NCI-H1436 treated with DMSO at 0.1 percent for 48 hours (cell line): ENCODE measurements at places on chromosomes 11 and 22.

GRCh38 chr11:43936076-43936475 is 6.4 kb upstream of the C11orf96 start:
- no peak for DNase-seq

GRCh38 chr11:47950396-47950795 is 30.0 kb upstream of the PTPRJ start:
- no peak for DNase-seq

DNA sequence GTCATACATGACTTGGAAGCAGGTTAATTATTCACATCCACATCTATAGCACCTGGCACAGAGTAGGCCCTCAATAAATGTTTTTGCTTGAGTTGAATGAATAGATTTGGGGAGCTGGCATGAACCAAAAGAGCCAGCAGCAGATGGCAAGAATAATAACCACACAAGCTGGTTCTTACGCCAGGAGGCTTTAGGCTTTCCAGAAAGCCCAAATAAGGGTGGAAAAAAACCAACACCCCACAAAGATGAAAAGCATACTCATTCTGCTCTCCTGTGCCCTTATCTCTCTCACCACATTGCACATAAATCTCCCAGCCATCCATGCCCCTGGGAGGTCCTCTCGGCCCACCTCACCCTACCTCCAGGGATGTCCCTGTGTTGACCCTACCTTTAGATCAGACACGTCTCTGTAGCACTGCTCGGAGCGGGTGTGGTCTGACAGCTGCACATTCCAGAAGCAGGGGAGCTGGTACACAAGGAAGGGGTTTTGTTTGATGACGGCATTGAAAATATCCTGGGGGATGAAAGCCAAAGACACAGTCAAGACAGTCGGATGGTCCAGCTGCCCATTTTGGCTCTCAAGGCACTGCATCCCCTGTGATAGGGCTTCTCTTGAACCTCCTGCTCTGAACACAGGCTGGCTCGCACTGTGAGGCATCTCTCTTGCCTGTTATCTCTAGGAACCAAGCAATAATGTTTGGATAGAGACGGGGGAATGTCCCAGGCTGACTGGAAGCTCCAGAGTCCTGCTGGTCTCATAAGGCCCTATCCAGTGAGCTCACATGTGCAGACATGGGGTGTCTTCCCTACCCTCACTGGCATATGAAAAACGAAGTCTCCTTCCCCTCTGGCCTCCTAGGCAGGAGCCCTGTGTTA is 323.6 kb upstream of the SYN3 start:
- DNase-seq = no peak

- no peak for DNase-seq
Observed at GRCh38 chr11:33722590-33723234, 13.5 kb downstream of the CD59 start.

- no peak for DNase-seq
Observed at GRCh38 chr11:106087815-106088435, 10.5 kb downstream of the AASDHPPT start.

DNA sequence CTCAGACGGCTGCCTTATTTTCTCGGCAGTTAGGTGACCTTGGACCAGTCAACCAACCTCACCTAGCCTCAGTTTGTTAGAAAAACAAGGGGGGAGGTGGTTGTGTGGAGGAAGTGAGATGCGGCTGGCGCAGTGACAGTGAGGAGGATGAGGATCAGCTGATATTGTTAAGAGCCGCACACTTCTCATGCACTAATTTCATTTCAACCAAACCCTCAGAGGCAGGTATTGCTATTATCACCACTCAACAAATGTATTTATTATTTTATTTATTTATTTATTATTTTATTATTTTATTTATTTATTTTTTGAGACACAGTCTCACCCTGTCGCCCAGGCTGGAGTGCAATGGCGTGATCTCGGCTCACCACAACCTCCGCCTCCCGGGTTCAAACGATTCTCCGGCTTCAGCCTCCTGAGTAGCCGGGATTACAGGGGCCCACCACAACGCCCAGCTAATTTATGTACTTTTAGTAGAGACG is 2.1 kb downstream of the LGALS1 start:
- no peak for DNase-seq

DNA sequence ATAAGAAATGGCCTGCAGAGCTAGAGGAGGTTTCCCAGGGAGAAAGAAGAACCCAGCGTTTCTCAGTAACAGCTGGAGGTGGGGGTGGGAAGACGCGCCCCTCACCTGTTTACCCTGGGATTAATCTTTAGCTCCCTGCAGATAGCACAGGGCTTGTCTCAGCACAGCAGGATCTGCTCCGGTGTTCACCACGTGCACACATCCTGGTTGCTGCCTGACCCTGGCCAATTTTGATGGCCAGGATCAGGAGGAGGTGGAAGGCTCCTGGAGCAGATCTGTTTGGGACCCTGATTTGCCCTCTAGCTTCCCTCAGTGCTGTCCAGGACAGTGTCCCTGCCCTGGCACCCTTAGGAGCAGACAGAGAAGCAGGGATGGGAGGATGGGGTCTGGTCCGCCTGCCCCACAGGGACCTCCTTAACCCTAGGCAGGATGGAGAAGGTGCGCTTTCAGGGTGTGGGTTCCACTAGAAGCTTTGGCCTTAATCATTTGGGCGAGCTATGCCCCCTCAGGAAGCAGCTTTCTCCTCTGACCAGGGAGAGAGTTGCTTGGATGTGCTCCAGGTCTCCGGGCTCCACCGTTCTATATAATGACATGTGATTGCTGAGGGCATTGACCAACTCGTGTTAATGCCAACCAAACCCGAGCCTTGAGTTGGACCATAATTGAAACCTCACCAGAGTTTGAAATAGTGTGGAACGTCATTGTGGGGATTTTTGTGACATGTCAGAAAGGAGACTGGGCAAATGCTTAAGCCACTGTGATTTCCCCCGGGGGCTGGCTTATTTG is 19.3 kb downstream of the UPB1 start:
- no peak for DNase-seq

- DNase-seq = no peak
Observed at GRCh38 chr11:80849253-80849652, 1408.4 kb upstream of the TENM4 start.

DNA sequence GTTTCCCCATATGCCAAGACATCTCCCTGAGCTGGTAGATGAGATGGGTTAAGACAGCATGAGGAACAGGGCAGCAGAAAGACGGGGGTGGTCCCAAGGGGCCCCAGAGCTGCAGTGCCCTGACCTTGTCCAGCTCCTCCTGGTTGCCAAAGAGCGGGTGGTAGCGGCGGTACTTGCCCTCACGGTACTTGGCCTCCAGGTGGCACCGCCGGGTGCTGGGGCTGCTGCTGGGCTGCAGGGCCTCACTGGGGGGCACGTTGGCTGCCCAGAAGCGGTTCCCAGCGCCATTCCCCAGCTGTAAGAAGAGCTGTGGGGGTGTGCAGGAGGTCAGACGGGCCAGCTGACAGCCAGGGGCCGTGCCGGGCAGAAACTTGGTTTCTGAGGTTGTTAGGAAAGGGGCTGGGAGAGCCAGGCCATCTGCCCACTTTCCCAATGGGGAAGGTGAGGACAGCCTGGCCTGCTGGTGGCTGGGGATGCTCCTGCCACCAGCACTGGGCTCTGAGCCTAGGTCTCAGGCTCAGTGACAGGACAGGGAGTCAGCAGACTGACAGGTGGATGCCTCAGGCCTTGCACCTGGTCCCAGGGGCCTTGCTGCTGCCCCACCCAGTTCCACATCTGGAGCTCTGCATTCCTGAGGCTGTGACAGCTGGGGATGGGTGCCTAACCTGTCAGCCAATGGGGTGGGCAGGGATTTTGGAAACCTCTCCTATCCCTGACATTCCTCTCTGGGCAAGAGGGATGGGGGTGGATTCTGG is 30.0 kb upstream of the PDE2A start:
- no peak for DNase-seq

- DNase-seq = no peak
Observed at GRCh38 chr22:25362215-25362882, 142.9 kb downstream of the CRYBB2 start.

DNA sequence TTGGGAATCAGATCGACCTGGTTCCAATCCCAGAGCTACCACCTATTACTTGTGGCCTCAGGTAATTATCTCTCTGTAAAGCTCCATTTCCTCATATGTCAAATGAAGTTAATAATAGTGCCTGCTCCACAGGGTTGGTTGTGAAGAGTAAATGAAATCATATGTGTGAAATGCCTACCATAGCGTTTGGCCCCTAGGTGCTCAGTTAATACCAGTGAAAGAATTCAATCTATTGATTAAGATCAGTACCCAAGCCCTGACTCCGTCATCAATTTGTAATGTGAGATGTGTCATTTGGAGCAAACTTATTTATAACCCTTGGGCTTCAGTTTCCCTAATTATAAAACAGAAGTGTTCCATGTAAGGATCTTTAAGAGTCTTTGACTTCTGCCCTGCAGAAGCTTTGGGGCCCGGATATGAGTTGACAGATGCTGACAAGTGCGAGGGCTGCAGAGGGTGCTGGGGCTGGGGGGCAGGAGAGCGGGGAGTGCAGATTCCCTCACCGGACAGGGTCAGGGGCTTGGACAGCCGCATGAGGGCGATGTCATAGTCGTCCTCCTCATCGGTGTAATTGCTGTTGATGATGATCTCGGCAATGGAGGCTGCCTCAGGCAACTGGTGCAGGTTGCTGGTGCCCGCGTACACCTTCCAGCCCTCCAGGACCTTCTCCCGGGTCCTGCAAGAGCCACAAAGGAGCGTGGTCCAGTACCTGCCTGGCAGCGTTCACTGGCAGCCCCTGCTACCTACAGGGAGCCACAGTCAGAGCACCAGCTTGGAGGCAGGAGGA is 20.9 kb downstream of the TMPRSS13 start:
- DNase-seq = no peak

GRCh38 chr11:116310226-116310625 is 462.6 kb downstream of the BUD13 start:
- no peak for DNase-seq

- DNase-seq = no peak
Observed at GRCh38 chr11:10715571-10715970, 22.0 kb upstream of the IRAG1 start.

DNA sequence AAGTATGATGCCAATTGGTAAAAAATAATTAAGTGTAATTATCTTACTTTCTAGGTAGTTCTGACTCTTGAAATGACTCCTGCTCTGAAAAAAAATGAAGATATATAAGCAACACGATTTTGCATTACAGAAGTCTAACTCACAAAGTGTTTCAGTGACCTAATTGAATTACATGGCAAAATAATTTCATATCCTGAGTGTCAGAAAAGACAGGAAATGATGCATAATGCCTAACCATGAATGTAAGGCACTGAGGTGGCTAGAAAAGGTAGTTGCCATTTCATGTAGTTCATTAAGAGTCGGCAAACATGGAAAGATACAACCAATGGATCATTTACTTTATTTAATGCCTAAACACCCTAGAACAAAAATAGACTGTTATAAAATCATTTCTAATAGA is 113.5 kb downstream of the GUCY1A2 start:
- no peak for DNase-seq

GRCh38 chr11:122882857-122883645 is 492 bp downstream of the JHY start:
- no peak for DNase-seq

GRCh38 chr11:67256477-67257135 is 9.7 kb upstream of the GRK2 start:
- no peak for DNase-seq

GRCh38 chr11:24509114-24509513 is 12.3 kb downstream of the LUZP2 start:
- no peak for DNase-seq

DNA sequence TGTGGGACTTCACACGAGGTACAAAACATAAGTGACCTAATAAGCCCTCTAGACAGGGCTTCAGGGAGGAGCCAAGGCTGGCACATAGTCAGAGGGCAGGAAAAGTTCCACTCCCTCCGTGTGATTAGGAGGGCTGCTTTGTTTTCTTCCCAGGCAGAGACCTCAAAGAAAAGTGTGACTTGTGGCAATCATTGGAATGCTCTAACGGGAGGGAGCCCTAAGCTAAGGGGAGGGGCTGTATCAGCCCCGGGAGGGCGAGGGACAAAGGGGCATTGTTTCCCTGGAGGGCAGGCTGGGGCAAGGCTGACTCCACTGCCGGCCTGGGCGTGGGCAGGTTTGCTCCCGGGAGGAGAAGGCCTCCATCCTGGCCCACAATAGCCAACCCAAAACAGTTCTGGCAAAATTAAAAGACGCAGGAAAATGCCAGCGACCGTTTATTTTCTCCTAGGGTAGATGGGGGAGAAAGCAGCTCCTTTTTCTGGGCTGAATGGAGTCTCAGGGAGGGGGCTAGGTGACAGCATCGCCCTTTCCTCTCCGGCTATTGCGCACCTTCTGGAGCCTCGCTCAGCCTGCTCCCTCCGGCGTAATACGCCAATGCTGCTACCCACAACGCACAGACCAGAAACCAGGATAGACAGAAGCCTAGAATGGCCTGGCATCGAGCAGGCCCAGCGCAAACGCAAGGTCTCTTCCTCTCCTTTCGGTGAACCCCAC is 60.2 kb downstream of the ENDOD1 start:
- DNase-seq = no peak

- no peak for DNase-seq
Observed at GRCh38 chr22:45584121-45584570, 81.5 kb downstream of the FBLN1 start.
